ENCODE measurements at places on chromosomes 4 and X.

DNA sequence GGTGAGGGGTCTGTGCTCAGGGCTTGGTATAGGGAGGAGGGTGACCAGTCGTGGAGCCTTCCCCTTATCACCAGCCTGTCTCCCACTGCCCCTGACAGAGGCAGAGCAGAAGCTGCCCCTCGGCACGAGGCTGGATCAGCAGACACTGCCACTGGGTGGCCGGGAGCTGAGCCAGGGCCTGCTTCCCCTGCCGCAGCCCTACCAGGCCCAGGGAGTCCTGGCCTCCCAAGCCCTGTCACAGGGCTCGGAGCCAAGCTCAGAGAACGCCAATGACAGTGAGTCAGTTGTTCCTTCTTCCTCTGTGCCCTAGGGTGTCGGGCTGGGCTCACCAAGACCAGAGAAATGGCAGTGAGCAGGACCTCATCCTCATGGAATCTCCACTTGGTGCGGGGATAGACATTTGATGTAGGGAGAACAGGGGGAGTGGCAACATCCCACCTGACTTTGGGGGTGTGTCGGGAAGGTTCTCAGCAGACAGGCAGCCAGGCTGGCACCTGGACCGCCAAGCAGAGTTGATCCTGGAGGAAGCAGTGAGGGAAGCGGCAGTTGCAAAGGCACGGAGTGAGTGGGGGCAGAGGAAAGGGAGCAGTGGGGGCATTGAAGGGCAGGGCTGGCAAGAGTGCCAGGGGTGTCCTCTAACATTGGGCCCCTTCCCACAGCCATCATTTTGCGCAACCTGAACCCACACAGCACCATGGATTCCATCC, 14.3 kb upstream of the UBA1 start:
- peak; percentile 54 for DNase-seq

GRCh38 chr4:26361297-26361696, 40.5 kb downstream of the RBPJ start:
- DNase-seq = no peak

- DNase-seq = no peak
Observed at GRCh38 chr4:181018472-181018871, 1224.7 kb upstream of the TENM3 start.

DNA sequence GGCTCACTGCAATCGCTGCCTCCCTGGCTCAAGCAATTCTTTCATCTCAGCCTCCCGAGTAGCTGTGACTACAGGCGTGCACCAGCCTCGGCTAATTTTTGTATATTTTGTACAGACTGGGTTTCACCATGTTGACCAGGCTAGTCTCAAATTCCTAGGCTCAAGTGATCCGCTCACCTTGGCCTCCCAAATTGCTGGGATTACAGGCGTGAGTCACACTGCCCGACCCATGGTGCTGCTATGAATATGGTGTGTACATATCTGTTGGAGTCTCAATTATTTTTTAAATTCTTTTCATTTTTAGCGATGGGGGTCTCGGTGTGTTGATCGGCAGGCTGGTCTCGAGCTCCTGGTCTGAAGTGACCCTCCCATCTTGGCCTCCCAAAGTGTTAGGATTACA, 78.0 kb upstream of the PRKX start:
- DNase-seq = no peak

- DNase-seq = no peak
Observed at GRCh38 chrX:123967497-123967896, 6.0 kb downstream of the STAG2 start.

GRCh38 chr4:26858035-26858918, 2.4 kb upstream of the STIM2 start:
- DNase-seq = no peak

DNA sequence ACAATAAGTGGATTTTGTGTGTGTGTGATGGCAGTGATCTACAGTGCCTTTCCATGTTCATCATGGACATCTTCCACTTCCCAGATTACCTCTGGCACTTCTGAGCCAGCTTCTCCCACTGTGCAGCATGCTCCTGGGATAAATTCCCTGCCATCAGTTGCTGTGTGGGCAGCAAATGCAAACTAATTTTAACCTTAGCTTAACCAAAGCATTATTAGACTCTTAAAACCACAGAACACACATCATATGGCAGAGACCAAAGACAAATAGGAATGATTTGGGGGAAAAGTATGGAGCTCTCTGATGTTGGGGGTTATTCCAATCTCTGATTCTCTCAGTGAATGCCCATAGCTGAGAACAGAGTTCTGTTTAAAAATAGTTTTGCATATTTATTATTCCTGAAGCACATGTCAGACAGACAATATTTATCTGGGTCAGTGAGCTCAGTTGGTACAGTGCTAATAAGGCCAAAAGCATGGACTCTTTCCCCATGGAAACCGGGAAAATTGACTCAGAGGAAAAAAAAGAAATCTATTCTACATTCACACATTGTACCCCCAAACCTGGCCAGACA, 567.4 kb downstream of the IQCM start:
- no peak for DNase-seq

- DNase-seq = no peak
Observed at GRCh38 chrX:7580127-7580526, 262.8 kb upstream of the VCX start.

DNA sequence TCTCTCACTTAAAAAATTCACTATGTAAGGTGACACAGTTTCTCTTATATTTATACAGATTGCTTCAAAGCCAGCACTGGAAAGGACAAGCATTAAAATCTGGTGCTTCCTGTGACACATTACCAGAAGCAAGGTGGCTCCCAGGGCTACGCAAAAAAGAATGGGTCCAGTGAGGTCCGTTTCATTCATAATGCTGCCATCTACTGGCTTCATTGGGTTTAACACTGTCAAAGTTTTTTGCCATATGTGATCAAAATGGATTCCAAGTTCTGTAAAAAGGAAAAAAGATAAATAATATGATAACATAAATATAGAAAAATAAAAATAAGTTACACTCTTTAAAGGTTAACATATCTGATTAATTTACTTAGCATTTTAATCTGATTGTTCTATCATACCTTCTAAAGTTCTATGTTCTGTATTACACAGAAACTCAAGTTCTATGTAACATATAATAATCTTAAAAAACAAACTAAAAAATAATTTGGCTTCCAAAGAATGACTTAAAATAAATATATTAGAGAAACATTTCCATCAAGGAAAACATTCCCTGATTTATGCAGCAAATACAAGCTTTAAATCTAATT, 22.1 kb downstream of the YIPF7 start:
- DNase-seq = no peak

- DNase-seq = no peak
Observed at GRCh38 chrX:149531599-149531998, 9.2 kb upstream of the EOLA1 start.

All from left ventricle myocardium inferior (tissue), 1 donor.